Activated naive CD4-positive, alpha-beta T cell (primary cell): ENCODE measurements at places on chromosomes 3 and 15.

- DNase-seq = no peak
Measured at GRCh38 chr3:122946185-122946584, 81.4 kb downstream of the SEMA5B start.

DNA sequence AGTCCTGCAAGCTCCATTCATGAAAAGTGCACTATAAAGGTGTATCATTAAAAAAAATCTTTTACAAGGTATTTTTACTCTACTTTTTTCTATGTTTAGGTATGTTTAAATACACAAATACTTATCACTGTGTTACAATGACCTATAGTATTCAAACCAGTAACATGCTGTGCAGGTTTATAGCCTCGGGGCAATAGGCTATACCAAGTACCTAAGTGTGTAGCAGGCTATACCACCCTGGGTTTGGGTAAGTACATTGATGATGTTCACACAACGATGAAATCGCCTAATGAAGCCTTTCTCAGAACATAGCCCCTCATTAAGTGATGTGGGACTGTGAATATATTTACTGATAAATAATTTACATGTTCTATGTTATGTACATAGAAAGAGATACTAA, 104.6 kb downstream of the ATP1B3 start:
- DNase-seq = no peak

GRCh38 chr3:49300595-49300994, 23.6 kb upstream of the C3orf62 start:
- DNase-seq = no peak

- no peak for DNase-seq
Measured at GRCh38 chr15:73792415-73792814, 39.3 kb upstream of the INSYN1 start.

GRCh38 chr15:56247266-56247665, 3.6 kb upstream of the RFX7 start:
- no peak for DNase-seq

- DNase-seq = no peak
Measured at GRCh38 chr3:11300970-11301369, 28.8 kb downstream of the ATG7 start.

GRCh38 chr3:189272500-189273119, 100.8 kb downstream of the TPRG1 start:
- no peak for DNase-seq

DNA sequence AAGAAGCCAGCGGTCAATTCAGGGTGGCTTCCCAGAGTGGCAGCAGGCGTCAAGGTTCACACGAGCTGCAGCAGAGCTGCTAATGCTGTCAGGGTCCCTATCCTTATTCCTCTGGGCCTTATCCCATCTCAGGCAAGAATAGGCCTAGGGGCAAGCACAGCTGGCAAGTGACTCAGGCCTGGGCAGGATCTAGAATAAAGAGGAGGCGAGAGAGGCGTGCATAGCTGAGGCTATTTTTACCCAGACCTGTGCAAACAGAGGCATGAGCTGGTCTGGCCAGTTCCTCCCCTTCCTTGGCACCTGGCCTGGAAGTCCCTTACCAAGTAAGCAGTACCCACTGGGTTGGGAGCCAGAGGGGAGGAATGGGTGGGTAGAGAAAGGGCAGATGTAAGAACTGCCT, 12.2 kb upstream of the VIPR1 start:
- DNase-seq = no peak

GRCh38 chr3:100875239-100875638, 118.0 kb downstream of the ABI3BP start:
- no peak for DNase-seq

DNA sequence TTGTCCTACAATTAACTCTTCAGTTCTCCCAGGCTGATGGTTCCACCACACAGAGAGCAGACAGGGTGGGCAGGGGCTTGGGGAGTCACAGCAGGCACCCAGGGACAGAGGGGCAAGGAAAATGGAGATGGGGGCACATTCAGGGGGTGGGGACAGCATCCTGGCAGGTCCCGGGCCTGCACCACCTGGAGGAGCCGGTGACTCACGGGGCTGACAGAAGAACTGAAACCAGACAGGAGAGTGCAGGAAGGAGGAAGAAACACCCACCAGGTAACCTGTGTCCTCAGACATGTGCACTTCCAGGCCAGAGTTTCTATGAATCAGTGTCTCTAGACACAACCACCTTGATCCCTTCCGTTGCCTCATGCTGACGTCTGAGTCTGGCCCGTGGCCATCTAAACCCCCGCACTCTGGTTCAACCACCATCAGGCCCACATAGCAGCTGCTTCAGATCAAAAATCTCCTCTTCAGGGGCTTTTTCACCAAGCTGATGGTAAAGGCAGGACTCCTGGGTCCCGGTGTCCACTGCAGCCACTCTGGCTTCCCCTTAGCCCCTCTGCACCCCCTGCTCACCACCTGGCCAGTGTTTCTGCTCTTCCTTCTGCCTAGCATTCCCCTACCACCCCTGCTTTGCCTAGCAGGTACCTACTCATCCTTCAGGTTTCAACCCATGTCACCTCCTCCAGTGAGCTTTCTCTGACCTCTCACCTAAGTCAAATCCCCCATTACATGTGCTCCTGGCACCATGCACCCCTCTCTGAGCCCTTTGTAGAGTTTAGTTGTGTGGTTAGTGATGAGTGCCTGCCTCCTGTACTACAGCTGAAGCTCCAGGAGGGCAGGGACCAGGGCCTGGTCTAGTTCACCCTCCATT, 16.5 kb upstream of the CYP11A1 start:
- no peak for DNase-seq

DNA sequence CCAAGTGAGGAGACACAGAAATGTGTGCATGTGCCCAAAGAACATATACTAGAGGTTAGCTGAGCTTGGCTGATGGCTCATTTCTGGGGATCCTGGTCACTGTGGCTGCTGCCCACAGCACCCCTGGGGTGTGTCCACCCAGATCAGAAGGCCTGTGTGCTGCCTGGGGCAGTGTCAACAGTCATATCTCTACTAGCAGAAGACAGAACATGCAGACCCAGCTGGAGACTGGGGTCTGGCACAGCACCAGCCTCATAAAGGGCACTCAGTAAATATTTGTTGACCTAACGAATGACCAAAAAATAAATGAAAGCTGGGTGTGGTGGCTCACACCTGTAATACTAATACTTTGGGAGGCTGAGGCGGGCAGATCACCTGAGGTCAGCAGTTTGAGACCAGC, 16.4 kb downstream of the CHRNA3 start:
- DNase-seq = no peak

GRCh38 chr3:42314411-42314810, 48.4 kb upstream of the CCK start:
- DNase-seq = no peak

DNA sequence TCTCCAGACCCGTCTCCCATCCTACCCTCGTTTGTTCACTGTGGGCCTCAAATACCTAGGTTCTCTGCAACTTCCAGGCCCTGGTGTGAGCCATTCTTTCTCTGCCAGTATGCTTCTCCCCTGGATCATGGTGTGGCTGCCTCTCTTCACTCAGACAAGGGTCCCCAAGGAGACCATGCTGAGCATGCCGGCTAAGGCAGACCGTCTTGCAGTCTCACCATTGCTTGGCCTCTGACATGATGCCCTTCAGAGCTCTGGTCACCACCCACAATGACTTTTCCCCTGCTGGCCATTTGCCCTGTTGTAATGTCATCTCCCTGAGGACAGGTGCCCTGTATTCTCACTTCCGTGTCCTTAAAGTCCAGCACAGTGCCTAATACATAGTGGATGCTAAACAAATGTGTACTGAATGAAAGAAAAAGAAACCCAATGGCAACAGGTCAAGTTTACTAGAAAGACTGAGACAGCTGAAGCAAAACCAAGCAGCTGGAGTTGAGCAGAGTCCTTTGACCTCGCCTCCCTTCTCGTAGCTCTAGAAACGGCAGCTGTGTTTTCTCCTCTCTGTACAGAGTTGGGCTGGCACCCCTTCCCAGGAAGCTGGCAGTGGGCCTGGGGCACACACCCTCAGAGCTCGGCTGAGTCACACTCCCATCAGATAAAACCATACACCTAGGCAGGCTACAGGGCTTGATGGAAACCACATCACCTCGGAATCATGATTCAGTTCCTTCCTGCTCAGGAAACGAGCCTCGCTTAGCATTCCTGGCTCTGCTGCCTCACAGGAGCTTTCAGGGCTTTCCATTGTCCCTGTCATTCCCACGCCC, 8.6 kb downstream of the TLR9 start:
- no peak for DNase-seq

DNA sequence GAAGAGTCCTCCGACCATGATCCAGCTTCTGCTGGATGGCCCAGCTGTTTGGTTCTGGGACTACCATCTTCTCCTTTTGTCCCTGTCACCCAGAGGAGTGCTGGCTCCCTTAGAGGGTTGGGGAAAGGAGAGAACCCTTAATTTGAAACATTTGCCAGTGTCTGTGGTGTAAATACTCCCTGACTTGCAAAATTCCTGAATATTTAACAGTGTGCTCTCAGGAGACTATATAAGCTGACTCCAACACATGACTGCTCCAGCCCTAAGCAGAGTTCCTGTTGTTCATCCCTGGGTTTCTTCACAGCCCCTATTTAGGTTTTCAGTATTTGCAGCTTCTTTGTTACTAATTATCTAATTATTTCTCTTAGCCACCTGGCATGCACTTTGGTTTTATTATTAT, 133.1 kb downstream of the CPNE4 start:
- no peak for DNase-seq

GRCh38 chr15:76875911-76876310, 29.2 kb downstream of the SCAPER start:
- DNase-seq = no peak

DNA sequence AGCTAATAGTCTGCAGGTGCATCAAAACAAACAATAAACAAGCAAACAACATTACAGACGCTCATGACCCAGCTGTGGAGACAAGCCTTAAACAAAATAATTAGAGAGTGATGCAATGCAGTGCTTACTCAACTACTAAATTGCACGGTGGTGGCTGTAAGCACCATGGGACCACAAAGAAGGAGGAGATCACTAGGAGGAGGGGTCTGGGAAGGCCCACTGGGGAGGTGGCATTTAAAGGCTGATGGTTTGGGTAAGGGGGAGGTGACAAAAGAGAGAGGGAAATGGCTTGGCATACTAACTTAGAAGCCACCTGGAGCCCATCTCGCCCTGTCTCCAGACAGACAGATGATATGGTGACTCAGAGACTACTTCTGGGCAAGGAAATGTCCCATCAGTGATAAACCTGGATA, 516.7 kb downstream of the FOXP1 start:
- DNase-seq = no peak

DNA sequence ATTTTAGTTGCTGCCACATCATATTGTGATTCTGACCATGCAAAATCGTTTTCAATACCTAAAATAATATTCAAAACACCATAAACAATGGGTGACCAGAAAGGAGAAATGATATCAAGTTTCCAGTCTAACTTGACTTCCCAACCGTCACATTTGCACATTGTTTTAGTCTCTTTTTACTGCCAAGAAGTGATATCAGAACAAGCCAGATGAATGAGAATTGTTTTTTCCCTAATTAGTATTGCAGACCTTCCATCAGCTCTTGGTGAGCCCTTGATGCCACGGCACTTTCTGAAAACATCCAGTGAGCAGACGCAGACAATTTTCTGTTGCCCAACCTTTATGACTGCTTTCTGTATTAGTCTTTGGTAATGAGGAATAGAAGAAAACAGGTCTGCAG, 62.5 kb downstream of the SPATA16 start:
- no peak for DNase-seq

DNA sequence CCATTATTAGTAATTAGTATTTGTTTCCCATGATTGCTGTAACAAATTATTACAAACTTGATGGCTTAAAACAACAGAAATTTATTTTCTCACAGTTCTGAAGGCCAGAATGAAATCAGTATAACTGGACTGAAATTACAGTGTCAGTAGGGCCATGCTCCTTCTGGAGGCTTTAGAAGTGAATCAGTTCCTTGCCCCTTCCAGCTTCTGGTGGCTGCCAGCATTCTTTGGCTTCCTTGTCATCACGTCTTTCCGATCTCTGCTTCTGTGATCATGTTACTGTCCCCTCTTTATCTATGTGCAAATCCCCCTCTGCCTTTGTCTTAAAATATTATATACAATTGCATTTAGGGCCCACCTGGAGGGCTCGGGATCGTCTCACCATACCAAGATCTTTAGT, 92.0 kb downstream of the FOXB1 start:
- no peak for DNase-seq

DNA sequence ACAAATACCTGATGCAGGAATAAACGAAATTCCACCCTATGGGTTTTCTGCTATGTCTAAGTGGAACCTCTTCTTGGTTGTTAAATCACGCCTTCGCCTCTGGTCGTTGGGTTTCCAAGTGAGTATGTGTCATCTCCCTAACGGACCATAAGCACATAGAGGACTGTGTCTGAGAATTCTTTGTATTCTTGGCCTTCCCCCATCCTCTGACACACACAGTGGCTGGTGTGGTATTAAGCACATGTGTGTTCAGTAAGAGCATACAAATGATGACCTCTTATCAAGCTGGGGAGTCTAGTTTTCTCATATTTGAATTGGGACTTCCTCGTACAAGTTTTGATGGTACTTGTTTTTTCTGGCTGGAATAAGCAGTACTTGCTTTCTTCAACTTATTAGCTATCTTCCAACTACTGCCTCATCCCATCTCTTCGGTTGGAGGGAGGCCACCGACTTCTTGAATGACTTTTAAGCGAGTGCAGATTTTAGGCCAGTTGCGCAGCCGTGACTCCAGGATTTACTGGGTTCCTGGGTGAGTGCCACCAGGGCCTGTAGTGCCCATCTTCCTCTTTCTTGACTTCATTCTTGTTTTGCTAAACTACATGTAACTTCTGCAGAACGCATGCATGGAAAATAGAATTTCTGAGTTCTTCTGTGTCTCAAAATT, 240.2 kb downstream of the ADAMTS17 start:
- DNase-seq = no peak

DNA sequence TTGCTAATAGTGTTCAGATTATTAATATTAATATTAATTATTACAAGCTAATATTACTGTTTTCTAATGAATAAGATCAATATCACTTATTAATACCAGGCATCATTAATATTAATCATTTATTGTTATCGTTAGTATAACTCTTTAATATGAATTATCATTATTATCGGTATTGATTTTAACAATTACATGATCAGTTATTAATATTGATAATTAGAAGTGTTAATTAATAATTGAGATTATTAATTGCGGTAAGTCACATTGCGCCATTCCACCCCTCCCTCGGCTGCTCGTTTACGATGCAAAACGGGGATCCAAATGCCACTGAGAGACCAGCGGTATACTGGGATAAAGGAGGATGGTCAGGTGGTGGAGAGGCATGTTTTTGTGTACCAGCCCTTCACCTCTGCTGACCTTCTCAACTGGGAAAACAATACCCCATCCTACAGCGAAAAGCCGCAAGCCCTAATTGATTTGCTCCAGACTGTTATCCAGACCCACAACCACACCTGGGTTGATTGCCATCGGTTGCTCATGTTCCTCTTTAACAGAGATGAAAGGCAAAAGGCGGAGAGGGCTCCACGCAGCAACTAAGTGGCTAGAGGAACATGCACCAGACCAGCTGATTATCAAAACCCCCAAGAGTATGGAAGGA, 28.6 kb upstream of the SSUH2 start:
- DNase-seq = no peak

- DNase-seq = no peak
Measured at GRCh38 chr3:72974956-72975355, 21.7 kb upstream of the PPP4R2 start.

- no peak for DNase-seq
Measured at GRCh38 chr3:3013317-3014052, 96.7 kb downstream of the IL5RA start.

- DNase-seq = no peak
Measured at GRCh38 chr15:95292785-95293450, 1037.6 kb upstream of the NR2F2 start.

GRCh38 chr15:81161160-81161673, 27.1 kb downstream of the CFAP161 start:
- DNase-seq = no peak

GRCh38 chr15:52252781-52253180, 42.8 kb downstream of the MYO5C start:
- DNase-seq = no peak

- no peak for DNase-seq
Measured at GRCh38 chr15:79539401-79539800, 107.3 kb downstream of the MINAR1 start.
